CD8-positive, alpha-beta memory T cell (primary cell): ENCODE measurements at places on chromosomes 5 and 9. TPM values are rescaled to one million over a fixed set of nuclear protein-coding genes. Genes with fewer than 3 reads are reported as not detected.

Gene SLCO6A1
- not detected for total RNA-seq

Gene PCA3
- not detected for total RNA-seq

Gene HDHD3
- total RNA-seq = 11.9 TPM

DNA sequence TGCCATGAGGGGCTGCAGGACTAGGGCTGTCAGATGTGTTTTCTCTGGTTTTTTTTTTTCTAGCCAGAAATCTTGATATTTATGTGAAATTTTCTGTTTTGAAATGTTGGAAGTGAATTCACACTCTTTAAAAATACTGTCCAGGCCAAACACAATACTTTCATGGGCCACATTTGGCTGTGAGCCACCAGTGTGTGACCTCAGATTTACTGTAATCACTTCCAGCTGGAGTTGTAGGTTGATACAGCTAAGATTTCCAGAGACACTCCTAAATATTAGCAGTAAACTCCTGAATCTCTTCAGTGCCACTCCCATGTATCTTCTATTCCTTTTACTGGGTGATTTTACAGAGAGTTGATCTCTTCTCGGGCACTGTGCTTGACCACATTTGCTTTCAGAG is 92.2 kb upstream of the CKMT2 start:
- no peak for DNase-seq

- DNase-seq = no peak
Observed at GRCh38 chr5:16784843-16785791, 151.0 kb downstream of the MYO10 start.

DNA sequence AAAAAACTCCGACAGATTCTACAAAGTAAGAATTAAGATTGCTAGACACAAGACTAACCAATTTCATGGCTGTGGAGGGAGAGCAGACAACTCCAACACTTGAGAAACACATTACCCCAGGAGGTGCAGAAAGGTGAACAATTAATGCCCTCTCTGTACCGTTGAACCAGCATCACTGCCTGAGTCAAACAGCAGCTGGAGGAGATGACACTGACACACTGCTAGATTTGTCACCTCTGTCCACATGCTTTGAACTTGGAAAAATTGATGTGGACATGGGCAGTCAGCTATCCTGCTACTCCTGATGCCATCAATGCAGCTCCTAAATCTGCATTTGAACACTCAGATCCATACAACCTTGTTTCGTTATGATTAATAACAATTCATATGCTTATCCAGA is 51.7 kb downstream of the GPBP1 start:
- DNase-seq = no peak

DNA sequence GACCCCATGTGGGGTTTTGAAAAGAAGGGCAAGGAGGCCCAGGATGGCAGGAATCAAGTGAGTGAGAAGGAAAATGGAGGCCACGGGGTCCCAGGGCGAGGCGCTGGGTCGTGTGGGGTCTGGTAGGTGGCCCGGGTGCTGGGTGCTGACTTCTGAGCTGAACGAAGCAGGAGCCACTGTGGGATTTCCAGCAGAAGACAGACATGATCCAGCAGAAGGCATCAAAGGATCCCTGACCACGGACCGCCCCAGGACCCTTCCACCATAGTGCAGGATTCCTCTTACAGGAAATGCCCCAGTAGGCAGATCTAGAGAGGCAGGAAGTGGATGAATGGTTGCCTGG is 106.7 kb downstream of the ADAMTS2 start:
- DNase-seq = no peak

DNA sequence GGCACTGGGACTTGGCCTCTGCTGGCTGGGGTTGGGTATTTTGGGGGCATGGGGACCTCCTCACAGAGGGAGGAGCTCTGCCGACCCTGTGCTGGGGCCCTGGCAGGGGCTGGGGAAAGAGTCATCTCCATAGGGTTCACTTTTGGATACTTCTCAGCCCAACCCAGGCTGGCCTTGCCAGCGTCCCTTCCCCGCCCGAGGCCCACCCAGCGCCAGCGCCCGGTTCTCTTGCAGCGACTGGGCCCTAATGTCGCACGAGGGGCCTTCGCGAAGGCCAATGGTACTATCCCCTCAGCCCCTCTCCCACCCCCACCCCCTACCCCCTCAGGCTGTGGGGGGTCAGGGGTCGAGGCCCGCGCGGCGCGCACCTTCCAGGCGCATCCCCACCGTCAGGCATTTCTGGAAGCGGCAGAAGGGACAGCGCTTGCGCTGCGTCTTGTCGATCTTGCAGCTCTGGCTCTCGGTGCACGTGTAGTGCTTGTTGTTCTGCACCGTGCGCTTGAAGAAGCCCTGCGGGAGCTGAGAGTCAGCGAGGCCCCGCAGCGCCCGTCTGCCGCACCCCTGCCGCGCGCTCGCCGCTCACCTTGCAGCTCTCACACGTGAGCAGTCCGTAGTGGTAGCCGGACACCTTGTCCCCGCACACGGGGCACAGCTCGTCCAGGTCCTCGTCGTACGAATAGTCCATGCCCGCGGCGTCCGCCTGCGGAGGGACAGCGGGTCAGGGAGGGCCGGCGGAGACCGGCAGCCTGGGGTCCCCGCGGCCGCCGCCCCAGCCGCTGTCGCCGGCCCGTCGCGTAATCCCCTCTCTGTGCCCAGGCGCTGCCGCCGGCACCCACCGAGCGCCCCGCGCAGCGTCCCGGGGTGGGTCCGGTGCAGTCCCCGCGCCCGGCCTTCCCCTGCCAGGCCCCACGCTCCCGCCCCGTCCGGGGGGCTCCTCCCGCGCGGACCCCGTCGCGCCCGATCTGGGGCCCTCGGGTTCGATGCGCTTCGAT is 4.2 kb downstream of the NR5A1 start:
- DNase-seq = no peak

DNA sequence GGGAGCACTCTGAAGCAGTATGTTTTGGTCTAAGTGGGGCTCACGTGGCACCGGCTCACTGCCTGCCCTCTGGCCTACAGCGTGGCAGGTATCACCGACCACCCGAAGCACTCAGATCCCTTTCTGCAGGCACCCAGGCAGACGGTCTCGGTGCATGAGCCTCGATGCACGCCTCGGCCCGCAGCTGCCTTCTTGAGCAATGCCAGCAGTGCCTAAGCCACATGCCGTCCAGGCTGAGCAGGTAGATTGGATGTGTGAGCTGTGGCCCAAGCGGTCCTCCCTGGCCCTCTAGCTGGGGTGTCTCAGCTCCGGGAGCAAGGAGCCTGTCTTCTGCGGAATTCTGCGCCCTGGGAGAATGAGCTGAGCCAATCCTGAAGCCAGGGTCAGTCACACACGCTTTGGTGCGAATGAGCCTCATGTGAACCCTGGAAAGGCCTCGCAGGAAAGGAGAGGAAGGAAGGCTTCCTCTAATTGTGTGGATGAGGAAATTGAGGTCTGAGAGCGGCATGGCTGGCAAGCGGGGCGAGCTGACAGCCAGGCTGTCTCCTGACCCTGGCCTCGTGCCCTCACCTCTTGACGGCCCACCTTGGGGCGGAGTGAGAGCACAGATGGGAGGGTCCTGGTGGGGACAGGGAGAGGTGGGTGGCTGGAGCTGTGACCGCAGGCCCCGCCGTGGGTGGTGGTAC is 14.4 kb downstream of the RXRA start:
- DNase-seq = no peak

- DNase-seq = no peak
Observed at GRCh38 chr9:90659650-90660364, 17.2 kb upstream of the DIRAS2 start.

DNA sequence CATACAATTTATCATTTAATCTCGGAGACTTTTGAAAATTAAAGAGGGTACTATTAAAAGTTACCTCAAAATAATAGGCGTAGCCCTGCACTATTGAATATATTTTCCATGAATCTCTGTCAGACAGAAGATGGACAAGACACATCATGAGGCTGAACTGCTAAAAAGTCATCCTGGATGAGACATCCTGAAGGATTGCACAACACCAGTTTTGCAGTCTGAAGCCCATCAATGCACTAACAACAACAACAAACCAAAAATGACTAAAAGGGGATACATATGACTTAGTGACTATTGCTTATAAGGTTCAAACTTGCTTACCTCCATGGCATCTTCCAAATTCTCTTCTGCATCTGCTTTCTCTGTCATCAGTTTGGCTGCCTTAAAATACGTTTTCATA is 15.7 kb downstream of the LMBRD2 start:
- no peak for DNase-seq

DNA sequence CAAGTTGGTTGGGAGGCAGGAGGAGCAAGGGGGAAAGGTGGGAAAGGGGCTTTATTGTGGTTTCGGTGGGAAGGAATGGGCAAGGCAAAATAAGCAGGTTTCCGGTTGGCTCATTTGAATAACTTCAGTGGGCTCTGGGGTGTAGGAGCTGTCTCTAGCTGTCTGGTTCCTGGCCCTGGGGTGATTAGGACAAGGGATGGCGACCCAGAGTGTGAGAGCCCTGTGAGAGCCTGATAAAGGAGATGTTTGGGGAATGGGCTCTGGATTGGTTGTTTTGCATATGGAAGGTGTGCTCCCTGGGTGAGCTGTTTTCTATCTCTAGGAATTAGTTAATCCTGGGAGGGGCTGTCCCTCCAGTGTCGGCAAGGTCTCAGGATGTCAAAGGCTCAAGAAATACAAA is 15.4 kb downstream of the ANKRD34B start:
- no peak for DNase-seq

- no peak for DNase-seq
Observed at GRCh38 chr9:72443855-72444254, 77.6 kb upstream of the TMC1 start.

- DNase-seq = no peak
Observed at GRCh38 chr9:131258698-131259431, 17.4 kb downstream of the FAM78A start.

DNA sequence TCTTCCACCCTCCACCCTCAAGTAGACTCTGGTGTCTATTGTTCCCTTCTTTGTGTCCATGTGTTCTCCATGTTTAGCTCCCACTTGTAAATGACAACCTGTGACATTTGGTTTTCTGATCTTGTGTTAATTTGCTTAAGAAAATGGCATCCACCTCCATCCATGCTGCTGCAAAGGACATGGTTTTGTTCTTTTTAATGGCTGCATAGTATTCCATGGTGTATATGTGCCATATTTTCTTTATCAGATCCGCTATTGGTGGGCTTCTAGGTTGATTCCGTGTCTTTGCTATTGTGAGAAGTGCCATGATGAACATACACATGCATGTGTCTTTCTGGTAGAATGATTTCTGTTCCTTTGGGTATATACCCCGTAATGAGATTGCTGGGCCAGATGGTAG is 163.4 kb upstream of the ITGA1 start:
- DNase-seq = no peak

DNA sequence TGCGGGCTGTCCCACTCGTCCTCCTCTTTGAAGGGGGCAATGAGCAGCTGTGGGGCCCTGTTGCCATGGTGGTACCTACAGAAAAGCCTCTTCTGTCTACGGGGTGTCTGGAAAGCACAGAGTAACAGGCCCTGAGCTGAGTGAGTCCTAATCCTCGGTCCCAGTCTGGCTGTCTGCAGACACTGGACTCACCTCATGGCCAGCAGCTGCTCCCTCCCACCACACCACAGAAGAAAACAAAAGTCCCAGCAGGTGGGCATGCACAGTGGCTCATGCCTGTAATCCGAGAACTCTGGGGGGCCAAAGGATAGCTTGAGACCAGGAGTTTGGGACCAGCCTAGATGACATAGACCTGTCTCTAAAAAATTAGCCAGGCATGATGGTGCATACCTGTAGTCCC is 19.9 kb downstream of the P4HA2 start:
- DNase-seq = no peak

GRCh38 chr9:42396318-42396717 is 212.9 kb downstream of the SPATA31A6 start:
- no peak for DNase-seq
